Upper lobe of left lung (tissue), 6 donors: ENCODE measurements at places on chromosomes 7 and 10. TPM values are rescaled to one million over a fixed set of nuclear protein-coding genes. Genes with fewer than 3 reads are reported as not detected.

CYP2E1 gene
- 1.5 TPM for total RNA-seq

BEND7 gene
- 41.7 TPM for total RNA-seq

SUV39H2 gene
- 4.0 TPM for total RNA-seq

GHRHR gene
- 0.67 TPM for total RNA-seq

UCMA gene
- total RNA-seq = not detected

GPR85 gene
- 3.3 TPM for total RNA-seq

GNAT3 gene
- not detected for total RNA-seq

GRCh38 chr10:101833466-101833865, 10.1 kb downstream of the KCNIP2 start:
- no peak for DNase-seq

GRCh38 chr7:25180946-25181345, 47.3 kb downstream of the NPVF start:
- DNase-seq = no peak

DNA sequence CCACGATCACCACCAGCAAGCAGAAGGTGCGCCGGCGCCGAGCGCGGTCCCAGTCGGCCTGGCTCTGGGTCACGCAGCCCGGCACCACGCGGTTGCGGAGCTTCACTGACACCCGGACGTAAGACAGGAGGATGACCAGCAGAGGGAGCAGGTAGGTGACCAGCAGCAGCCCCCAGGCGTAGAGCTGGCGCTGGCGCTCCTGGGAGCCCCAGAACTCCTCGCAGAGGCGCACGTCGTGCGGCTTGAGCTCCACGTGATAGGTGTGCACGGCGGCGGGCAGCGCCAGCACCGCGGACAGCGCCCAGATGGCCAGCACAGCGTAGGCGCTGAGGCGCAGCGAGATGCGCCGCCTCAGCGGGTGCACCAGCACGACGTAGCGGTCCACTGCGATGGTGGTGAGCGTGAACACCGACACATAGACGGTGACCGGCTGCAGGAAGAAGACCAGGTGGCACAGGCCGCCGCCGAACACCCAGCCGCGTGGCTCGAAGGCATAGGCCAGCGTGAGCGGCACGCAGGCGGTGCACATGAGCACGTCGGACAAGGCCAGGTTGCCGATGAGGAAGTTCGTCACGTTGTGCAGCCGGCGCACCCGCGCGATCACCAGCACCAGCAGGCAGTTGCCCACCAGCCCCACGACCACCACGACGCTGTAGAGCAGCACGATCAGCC, 920 bp downstream of the PRLHR start:
- peak; percentile 89 for DNase-seq

GRCh38 chr10:93515071-93516005, 18.9 kb downstream of the CEP55 start:
- DNase-seq = no peak

DNA sequence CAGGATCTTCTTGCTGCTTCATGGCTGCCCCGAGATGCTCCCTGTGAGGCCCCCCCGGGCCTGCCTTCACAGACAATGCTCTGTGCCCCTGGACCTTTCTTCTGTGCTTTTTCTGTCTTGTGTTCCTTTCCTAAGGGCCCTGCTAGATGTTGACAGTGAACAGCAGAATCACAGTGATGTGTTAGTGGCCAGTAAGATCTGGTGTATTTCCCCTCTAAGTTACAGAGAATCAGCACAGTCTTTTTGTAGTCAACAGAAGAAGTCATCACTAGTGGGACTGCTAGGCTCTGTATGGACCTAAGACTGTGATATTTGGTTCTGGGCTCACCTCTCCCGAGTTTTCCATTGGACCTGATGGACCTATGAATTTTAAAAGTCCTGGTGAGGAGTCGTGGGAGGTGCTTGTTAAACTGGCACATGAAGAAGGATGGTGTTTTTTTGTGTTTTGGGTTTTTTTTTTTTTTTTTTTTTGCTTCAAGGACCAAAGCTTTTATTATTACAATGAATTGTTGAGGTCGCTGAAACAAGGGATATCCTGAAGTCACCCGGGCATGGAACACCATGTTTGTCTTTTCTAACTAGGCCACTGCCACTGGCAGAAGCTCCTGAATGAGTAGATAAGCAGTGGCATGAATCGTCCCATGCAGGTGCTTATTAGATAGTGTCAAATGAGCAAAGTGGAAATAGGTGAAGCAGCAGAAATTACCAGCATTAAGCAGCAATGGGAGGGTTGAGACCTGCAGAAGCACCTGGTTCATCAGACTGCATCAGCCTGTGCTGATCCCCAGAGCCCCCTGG, 194.8 kb downstream of the CELF2 start:
- DNase-seq = peak; percentile 20

- DNase-seq = peak; percentile 73
Measured at GRCh38 chr10:61662794-61663259, at the start of gene CABCOCO1. CABCOCO1 (plus strand) TSS chr10:61662929; CDS start chr10:61662973, 44 bp downstream.

DNA sequence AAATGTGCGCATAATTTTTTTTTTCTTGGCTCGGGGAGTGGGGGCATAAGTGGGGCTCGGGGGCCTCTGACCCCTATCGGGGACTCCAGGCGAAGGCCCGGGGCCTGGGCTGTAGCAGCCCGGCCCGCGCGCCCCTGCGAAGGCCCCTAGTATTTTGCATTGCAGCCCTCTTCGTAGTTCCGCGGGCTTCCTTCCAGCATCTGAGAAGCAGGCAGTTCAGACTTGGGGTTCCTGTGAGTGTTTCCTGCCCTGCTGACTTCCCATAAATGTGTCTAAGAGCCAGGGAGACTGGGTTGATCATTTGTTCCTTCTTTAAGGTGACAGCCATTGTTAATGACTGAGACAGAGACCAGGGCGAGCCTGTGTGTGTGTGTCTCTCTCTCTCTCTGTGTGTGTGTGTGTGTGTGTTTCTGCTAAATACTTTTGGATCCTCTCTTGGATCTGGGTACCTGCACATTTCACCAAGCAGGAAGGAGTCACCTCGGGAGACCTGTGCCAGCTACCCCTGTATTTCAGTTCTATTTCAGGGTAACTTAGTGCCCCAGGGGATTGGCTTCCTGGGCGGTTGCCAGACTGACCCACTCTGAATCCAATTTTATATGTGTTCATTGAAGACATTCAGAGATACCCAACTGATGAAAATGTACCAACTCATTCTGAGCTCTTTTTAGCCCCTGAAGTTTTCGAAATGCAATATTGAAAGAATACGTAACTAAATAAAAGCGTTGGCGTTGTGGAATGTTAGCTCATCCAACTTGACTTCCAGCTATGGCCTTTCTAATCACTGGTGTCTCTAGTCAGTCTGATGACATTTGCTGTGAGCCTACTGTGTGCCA, 805 bp downstream of the MSRB2 start:
- peak; percentile 63 for DNase-seq

DNA sequence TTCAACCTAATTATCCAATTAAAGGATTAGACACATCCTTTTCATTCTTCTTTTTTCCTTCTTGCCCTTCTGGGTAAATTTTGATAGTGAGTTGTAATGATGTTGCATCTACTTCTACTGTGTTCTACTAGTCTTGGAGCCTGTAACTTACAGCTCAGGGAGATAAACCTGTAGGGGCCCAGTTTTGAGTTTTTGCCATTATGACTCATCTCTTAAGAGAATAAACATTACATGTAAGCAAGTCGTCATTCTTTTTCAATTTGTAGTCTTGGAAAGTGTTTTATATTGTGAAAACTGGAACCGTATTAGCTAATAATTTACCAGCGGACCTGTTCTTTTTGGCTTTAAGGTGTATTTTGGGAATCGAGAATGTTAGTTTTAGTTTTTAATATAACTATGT, 89.7 kb upstream of the RPA3 start:
- no peak for DNase-seq

DNA sequence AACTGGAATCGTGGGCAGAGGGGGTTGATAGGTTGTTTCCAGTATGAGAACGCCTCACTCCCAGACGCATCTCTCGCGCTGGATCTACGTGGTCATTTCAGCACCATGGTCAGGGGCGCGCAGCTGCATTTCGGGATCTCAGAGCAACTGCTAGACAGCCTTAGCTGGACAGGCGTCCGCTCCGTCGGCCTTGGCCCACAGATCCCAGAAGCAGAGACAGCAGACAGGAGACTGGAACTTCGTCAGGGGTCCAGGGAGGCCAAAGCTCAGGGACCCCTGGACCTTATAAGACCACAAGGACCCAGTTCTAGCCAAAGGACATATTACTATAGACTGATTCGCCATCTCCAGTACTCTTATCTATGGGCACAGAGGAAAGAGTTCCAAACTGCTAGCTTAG, 5.3 kb downstream of the NEUROG3 start:
- no peak for DNase-seq

DNA sequence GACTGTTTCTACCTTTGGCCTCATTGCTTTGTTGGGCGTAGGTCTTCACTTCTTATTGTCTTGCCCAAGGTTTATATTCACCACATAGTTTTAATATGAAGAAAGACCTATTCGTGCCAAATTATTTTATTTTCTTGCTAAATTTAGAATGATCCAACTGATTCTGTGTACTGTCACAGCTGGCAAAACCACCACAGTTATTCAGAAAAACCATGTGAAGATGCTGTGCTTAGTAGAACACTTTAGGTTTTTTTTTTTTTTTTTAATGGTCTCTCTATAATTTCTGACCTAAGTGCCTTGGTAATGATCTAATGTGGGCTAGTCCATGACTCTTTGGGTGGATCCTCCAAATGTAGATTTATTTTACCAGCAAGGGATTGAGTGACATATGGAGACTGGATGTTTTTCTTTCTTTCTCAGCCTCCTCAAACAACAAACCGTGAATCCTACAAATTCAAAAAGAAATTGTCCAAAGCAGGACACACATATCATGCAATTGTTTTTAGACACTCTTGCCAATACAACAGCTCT, 243.8 kb downstream of the DYNC1I1 start:
- no peak for DNase-seq

GRCh38 chr10:18473424-18474117, 177.8 kb downstream of the NSUN6 start:
- no peak for DNase-seq

GRCh38 chr10:111266165-111266564, 189.3 kb downstream of the ADRA2A start:
- no peak for DNase-seq

GRCh38 chr7:131328377-131329175, 900 bp downstream of the MKLN1 start:
- DNase-seq = no peak

- no peak for DNase-seq
Measured at GRCh38 chr10:124207391-124207790, 114.0 kb upstream of the CHST15 start.

DNA sequence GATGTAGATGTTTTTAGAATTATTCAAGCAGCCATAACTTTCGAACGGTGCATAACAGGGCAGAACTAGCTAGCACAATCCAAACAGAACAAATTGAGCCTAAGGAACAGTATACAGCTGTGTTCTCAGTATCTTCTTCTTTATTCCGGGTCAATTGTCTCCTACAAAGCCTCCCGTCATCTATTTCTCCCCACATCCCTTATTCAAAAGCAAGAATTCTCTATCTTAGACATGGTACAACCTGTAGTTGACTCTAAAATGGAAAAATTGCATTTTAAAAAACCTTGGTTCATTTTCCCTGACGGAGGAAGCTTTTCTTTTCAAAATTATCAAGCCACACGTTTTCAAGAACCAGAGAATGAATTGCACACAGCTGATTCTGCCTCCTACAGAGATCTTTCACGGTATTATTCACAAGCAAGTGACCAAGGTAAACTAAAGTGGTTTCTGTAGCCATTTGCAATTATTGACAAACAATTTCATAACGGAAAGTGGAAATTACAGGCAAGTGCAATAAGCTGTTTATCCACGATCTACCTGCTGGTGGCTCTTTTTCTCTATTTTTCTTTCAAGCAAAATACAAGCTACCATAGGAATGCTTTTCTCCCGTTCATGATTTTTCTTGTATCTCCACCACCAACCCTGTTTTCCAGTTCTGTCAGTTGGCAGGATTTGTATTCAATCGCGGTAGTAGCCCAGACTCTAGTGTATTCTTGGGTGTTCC, 2.3 kb downstream of the GRM8 start:
- no peak for DNase-seq

- no peak for DNase-seq
Measured at GRCh38 chr7:96045919-96046318, 273.6 kb downstream of the DYNC1I1 start.

GRCh38 chr10:86734207-86734988, 22.0 kb upstream of the BMPR1A start:
- no peak for DNase-seq

- DNase-seq = no peak
Measured at GRCh38 chr10:78327778-78328591, 294.3 kb downstream of the RPS24 start.

DNA sequence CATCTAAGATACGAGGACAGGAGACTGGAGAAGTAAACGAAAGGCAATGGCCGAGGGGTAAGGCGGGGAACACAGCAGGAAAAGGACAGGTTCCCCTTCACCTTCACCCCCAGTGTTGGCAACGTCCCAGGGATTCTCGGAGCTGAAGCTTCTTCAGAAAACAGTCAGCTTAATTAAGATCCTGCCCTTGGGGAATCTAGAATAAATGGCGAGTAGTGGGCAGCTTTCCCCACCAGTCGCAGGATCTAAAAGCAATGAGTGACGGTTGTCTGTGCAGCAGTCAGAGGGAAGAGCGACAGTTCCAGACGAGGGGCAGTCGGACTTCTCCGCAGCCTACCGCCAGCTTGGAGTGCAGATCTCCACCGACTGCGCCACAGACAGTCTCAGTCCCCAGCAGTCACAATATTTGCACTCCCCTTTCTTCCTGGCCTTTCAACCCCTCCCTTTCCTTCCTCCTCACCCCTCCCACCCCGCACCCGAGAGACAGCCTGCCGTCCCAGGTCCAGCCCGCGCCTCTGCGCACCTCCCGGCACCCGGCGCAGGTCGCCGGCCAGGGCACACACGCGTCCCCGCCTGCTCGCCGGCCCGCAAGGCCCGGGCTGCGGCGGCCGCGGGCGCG, 10.9 kb upstream of the SP8 start:
- no peak for DNase-seq

DNA sequence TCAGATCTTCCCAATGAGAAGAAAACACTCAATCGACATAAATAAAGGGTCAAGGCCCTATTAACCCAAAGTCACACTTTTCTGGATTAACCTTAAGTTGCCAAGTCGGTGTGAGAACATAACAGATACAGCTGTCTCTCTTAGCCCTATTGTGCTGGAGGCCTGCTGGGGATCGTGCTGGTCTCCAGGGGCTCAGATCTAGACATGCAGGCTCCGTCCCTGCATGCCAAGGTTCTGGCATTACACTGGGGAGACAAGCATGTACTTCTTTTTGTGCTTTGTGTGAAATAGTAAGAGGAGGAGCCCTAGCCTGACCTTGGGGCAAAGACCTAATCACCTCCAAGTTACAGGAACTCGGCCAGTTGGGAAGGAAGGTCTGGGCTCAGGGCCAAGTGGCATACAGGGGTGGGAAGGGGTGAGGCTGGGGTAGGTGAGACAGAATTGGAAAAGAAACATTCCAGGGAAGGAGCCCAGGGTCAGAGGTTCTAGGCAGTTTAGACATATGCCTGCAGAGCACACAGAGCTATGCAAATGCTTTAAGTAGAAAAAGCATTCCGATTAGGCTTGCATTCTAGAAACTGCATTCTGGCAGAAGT, 216.4 kb downstream of the HECW1 start:
- DNase-seq = no peak

GRCh38 chr10:117471344-117471874, 71.1 kb upstream of the EMX2 start:
- no peak for DNase-seq
